Keratinocyte (primary cell): ENCODE measurements at places on chromosomes 3 and 15.

DNA sequence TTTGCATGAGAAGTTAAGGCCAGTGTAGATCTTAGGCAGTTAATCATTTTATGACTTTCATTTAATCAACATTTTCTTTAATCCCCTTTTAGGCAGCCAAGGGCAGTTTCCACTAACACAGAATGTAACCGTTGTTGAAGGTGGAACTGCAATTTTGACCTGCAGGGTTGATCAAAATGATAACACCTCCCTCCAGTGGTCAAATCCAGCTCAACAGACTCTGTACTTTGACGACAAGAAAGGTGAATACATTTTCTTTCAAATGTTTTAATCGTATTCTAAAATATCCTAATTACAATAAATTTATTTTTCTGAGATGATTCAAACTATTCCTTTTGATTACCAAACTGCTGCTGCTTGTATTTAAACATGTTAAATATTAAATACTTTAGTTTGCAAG lies 843.2 kb downstream of the CADM2 start:
- no peaks in the 10 kb centered on the region for H3K36me3 ChIP-seq
- no peak overlapping the region for H3K4me3 ChIP-seq
- no peak overlapping the region for H3K27ac ChIP-seq
- no peaks in the 10 kb centered on the region for H3K27me3 ChIP-seq
- DNase-seq = no peak
- H3K4me1 ChIP-seq = no peaks in the 10 kb centered on the region

- no peak for DNase-seq
- H3K27me3 ChIP-seq = no peaks in the 10 kb centered on the region
- no peak overlapping the region for H3K27ac ChIP-seq
- H3K36me3 ChIP-seq = no peaks in the 10 kb centered on the region
These were observed 500.7 kb downstream of the FOXP1 start for GRCh38 chr3:71082833-71083232.

GRCh38 chr3:124056846-124057245 lies 64.9 kb upstream of the ROPN1 start:
- no peak overlapping the region for H3K4me3 ChIP-seq
- no peaks in the 10 kb centered on the region for H3K36me3 ChIP-seq
- H3K27ac ChIP-seq = no peak overlapping the region
- H3K27me3 ChIP-seq = peaks cover 25% of the 10 kb centered on the region
- DNase-seq = no peak

- H3K36me3 ChIP-seq = no peaks in the 10 kb centered on the region
- H3K27me3 ChIP-seq = peaks cover 21% of the 10 kb centered on the region
- H3K4me1 ChIP-seq = peaks cover 15% of the 10 kb centered on the region
These were observed 98.8 kb upstream of the TNFAIP8L3 start for GRCh38 chr15:51193526-51193925.

- no peak overlapping the region for H3K27ac ChIP-seq
- no peak overlapping the region for H3K4me3 ChIP-seq
- no peak for DNase-seq
- H3K4me1 ChIP-seq = peaks cover 3% of the 10 kb centered on the region
These were observed 69.3 kb upstream of the CBLB start for GRCh38 chr3:105938101-105938500.
